NCI-H446 treated with DMSO at 0.1 percent for 48 hours (cell line): ENCODE measurements at places on chromosomes 7 and 10.

DNA sequence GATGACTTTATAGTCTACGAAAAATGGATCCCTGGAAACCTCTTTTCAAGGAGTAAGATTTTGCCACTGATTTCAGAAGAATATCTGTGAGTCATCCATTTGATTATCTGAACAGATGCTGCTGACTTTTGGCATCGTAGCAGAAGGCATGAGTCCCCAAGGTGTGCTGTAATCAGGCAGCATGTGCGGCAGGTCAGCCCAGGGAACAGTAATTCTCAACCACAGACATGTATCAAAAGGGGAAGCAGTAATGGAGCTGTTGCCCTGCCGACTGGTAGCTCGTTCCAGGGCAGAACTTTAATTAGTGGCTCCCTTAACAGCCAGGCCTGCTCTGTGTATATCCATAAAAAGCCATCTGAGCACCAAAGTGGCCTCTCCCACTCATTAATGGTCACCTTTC lies 5.7 kb upstream of the VWC2 start:
- no peak for DNase-seq

- DNase-seq, result no peak
These were observed 21.3 kb downstream of the AVL9 start for GRCh38 chr7:32516551-32517100.

GRCh38 chr10:24310104-24310503 lies 101.2 kb downstream of the KIAA1217 start:
- no peak for DNase-seq

- DNase-seq, result no peak
These were observed 165.5 kb downstream of the FAM107B start for GRCh38 chr10:14609178-14609577.

- no peak for DNase-seq
These were observed 275.8 kb downstream of the CACNA2D1 start for GRCh38 chr7:82167558-82168314.

DNA sequence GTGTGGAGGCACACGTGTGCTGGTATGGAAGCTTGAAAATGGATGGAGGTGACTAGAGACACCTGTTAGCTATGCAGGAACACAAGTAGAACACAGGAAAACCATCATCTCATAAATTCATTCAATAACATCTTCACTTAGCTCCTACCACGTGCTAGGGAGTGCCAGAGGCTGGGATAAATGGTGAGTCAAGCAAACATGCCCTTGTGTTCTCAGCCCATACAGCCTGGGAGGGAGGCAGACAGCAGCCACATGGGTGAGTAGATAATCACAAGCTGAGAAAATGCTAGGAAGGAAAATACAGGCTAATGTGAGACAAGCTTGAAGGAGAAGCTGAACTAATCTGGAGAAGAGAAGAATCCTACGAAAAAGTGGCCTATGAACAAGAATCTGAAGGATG lies 468.0 kb upstream of the ZMIZ1 start:
- no peak for DNase-seq

GRCh38 chr10:68871731-68872342 lies 29.3 kb upstream of the DDX50 start:
- DNase-seq, result peak; percentile 91

GRCh38 chr10:127375461-127375860 lies 173.6 kb upstream of the NPS start:
- no peak for DNase-seq

DNA sequence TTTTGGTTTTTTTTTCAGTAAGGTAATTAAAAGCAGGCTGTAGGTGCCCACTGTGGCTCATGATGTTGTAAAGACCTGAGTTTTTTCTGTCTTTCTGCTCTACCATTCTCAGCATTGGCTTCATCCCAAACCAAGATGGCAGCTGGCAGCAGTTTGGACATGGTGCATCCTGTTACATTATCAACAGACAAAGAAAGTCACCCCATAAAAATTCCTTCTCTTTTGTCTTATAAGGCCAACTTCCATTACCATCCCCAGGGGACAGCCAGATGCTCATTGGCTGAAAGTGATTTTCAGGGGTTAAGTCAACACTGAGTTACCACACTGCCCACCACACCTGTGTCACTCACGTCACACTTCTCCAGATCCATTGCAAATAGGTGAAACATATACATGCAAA lies 558.4 kb downstream of the SDK1 start:
- DNase-seq, result no peak

DNA sequence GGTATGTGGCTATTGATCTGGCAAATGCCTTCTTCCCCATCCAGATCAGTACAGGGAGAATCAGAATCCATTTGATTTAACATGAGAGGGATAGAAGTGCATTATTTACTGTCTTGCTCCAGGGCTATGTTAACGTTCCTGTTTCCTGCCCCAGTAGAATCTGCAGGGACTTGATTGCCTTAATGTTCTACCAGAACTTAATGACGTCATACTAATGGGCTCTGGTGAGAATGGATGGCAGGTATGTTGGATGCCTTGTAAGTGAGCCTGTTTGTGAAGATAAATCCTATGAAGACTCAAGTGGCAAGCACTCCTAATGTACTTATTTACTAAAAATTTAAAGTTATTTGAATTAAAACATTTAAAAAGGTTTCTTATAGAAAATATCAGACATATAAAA lies 44.5 kb upstream of the CHCHD3 start:
- no peak for DNase-seq

DNA sequence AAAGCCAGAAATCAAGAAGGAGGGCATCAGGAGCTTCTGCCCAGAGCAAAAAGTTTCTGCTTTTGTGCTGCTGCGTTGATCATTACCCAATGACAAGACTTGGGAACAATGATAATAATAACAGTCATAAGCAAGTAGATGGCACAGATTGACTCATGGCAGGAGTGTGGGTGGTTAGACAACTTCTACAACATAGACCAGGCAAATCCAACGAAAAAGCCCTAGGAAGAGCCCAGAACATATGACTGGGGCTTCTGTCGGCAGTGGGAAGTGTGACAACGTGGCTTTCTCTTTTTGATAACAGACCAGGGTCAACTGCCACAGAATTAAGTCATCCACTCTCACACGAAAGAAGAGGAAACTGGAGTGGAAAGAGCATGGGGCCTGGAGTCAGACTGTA lies 85.4 kb upstream of the TRIL start:
- no peak for DNase-seq

DNA sequence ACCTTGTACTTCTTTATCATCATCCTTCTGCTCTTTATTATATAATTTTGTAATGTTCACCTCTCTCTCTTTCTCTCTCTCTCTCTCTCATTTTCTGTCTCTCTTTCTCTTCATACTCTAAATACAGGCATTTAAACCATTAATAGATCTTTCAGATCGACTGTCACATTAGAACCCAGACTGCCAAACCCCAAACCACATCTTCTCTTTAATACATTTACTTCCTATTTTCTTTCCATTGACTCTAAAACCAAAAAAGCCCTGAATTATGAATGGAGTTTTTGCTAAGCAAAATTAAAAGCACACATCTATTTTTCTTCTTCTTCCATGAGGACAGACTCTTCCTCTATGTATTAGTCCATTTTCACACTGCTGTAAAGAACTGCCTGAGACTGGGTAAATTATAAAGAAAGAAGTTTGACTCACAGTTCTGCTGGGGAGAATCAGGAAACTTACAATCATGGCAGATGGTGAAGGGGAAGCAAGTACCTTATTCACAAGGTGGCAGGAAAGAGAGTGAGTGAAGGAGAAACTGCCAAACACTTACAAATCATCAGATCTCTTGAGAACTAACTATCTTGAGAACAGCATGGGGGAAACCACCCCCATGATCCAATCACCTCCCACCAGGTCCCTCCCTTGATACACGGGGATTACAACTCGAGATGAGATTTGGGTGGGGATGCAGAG lies 272.7 kb upstream of the MGMT start:
- no peak for DNase-seq

GRCh38 chr7:115015619-115016018 lies 93.7 kb downstream of the MDFIC start:
- DNase-seq, result no peak

- DNase-seq, result no peak
These were observed 342.1 kb downstream of the GRID1 start for GRCh38 chr10:86024281-86025041.

GRCh38 chr7:112130729-112131410 lies 75.3 kb downstream of the DOCK4 start:
- DNase-seq, result no peak

DNA sequence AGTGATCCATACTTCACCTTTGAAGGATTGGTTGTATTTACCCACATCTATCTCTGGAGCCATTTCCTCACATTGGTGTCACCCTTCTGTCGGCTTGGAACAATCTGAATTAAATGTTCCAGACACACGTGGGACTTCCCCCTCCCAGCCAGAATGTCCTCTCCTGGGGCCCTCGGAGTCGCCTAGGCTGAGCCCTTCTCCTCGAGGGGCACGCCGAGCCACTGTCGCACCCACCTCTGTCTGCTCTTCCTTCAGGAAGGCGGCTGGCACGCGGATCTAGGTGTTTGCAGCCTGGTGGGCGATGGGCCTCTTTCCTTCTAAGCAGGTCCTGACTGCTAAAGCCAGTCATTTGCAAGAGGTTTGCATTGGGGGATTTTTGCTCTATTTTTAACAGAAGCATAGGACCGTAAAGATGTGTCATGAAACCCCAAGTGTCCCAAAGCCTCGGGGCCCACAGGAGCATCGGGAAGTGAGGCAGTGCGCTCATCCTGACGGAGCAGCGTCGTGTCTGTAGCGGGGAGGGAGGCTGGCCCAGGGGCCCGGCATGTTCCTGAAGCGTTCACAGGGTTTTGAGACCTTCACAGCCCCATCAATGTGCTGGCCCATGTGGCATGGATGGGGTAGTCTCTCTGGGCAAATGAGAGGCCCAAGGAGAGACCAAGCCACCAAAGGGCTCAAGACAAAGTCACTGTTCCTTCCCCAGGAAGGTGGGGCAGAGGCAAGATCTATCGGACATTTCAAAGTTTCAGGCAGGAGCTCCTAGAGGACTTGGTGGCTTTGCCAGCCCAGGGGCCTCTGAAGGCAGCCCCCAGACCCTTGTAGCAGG lies 86.7 kb downstream of the RGS10 start:
- no peak for DNase-seq

DNA sequence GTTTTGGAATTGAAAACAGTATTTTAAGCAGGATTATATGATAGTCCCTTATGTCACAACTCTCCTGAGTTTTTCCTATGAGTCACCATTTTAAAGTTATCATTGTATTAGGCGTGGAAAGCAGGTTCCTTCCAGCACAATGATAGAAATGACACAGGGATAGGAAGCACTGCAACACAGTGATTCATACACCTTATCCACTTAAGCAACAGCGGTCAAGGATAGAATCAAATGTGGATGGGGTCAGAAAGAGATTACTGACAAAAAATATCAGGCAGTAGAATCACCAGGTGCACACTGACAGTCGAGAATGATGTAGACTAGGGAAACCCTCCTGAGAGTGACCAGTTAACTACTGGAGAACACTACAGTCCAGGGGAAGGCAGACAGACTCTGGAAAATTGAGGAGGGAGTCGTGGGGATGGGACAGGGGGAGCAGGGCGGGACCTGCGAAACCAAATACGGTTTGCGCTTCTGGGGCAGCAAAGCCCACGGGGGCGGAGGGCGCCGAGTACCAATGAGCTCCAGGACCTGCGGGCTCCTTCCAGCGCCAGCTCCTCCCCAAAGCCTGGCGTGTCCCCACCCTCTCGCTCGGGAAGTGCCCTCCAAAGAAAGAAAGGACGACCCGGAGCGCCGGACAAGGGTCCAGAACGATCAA lies 479 bp downstream of the PNPLA8 start:
- peak; percentile 82 for DNase-seq

GRCh38 chr7:127976056-127976737 lies 55.0 kb downstream of the LRRC4 start:
- DNase-seq, result peak; percentile 36

- no peak for DNase-seq
These were observed 104.8 kb downstream of the AUTS2 start for GRCh38 chr7:69703099-69703498.

DNA sequence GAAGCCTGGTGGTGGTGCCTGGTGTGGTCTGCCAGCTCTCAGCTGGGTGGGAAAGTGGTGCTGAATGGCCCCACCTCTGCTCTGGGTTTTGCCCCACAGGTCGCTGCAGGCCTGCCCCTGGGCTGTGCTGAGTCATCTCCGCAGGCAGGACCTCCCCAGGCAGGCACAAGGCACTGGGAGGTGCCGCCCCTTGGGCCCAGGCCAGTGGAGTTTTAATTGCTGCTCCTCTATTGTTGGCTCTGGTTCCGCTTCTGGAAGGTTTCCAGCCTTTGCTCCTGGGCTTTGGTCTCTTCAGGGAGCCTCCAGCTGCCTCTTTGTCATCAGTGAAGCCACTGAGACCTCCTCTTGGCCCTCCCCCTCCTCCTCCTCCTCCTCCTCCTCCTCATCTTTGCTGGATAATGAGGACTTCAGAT lies 180.3 kb upstream of the GRB10 start:
- peak; percentile 98 for DNase-seq

GRCh38 chr7:112640685-112641084 lies 149.5 kb downstream of the TMEM168 start:
- DNase-seq, result no peak

GRCh38 chr10:103452506-103453230 lies 498 bp upstream of the CALHM2 start:
- no peak for DNase-seq

GRCh38 chr10:24241536-24242040 lies 32.6 kb downstream of the KIAA1217 start:
- DNase-seq, result no peak

- no peak for DNase-seq
These were observed 50.8 kb downstream of the C10orf120 start for GRCh38 chr10:122648599-122649428.

- DNase-seq, result no peak
These were observed 19.0 kb upstream of the CYP3A43 start for GRCh38 chr7:99808766-99809165.

GRCh38 chr10:28365840-28366239 lies 63.0 kb upstream of the MPP7 start:
- no peak for DNase-seq

- DNase-seq, result no peak
These were observed 58.8 kb upstream of the PNLIP start for GRCh38 chr10:116486770-116487448.

- no peak for DNase-seq
These were observed 83.1 kb upstream of the HABP2 start for GRCh38 chr10:113469796-113470195.

GRCh38 chr10:36425131-36425797 lies 700.1 kb upstream of the ANKRD30A start:
- no peak for DNase-seq

GRCh38 chr7:157801971-157802675 lies 465.3 kb downstream of the DNAJB6 start:
- DNase-seq, result no peak

DNA sequence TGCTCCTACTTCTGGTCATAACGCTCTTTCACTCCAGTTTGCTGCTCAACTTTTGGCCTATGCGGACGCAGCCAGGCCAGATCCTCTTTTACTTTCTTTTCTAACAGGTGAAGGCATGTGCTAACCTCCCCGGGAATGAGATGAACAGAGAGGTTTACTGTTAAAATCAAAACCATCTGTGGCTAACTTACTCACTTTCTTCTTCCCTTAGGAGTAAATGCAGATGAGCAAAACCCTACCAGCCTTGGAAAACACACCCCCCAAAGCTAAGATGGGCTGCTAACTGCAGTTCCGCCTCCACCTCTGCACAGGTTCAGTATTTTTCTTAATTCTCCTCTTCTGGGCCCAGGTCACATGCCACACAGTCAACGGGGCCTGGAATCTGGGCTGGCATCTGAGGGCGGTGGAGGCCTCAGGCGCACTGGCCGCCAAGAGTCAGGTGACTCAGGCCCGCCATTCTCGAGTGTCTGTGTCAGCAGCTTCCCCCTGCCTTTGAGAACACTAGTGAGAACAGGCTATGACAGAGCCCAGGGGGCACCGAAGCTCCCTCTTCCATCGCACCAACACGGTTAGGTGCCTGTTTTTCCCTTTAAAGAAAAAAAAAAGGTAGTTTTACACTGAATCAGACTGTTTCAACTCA lies 11.1 kb downstream of the FAM53B start:
- DNase-seq, result no peak
